ENCODE measurements at places on chromosomes 1 and 21. TPM values are rescaled to one million over a fixed set of nuclear protein-coding genes. Genes with fewer than 3 reads are reported as not detected.

The ERI3 gene
- total RNA-seq, result 34.2 TPM

The LGR6 gene
- total RNA-seq, result not detected

The PGLYRP3 gene
- total RNA-seq, result not detected

The RGS8 gene
- total RNA-seq, result not detected

The SPRR2F gene
- not detected for total RNA-seq

The DIO1 gene
- not detected for total RNA-seq

The LCE1C gene
- not detected for total RNA-seq

The ZC3H11A gene
- 151 TPM for total RNA-seq

The RNF207 gene
- total RNA-seq, result 17.6 TPM

The TRPM2 gene
- total RNA-seq, result not detected
